Esophagus muscularis mucosa (tissue), 4 donors: ENCODE measurements at places on chromosomes 4 and X. TPM values are rescaled to one million over a fixed set of nuclear protein-coding genes. Genes with fewer than 3 reads are reported as not detected.

The KLB gene
- not detected for total RNA-seq

The CSAG2 gene
- total RNA-seq: not detected

The PCDH7 gene
- total RNA-seq: 221 TPM

The NAP1L3 gene
- total RNA-seq: 2.1 TPM

The SORBS2 gene
- 1,626 TPM for total RNA-seq

The ANXA3 gene
- total RNA-seq: 179 TPM

The TBL1X gene
- total RNA-seq: 43.7 TPM

The ACE2 gene
- total RNA-seq: 5.2 TPM

The S100G gene
- total RNA-seq: not detected

The SETD7 gene
- total RNA-seq: 54.4 TPM

The KCTD8 gene
- 2.4 TPM for total RNA-seq

The P2RY10 gene
- total RNA-seq: not detected

The FGFR3 gene
- total RNA-seq: 1.2 TPM

The ERCC6L gene
- not detected for total RNA-seq

The CLIC2 gene
- 12.3 TPM for total RNA-seq

The CCDC110 gene
- 2.9 TPM for total RNA-seq

The TSC22D3 gene
- 532 TPM for total RNA-seq

The PPARGC1A gene
- total RNA-seq: 22.8 TPM

The SLC34A2 gene
- total RNA-seq: 0.63 TPM

The H2BW2 gene
- not detected for total RNA-seq

The DKK2 gene
- total RNA-seq: 1.8 TPM

The ALB gene
- total RNA-seq: not detected

The HSFX1 gene
- 1.2 TPM for total RNA-seq

The SPANXN3 gene
- total RNA-seq: not detected

The BTC gene
- 83.0 TPM for total RNA-seq

The MAP7D2 gene
- 0.42 TPM for total RNA-seq

The F8A3 gene
- total RNA-seq: 9.4 TPM

The USP46 gene
- total RNA-seq: 6.6 TPM

The CDKL2 gene
- total RNA-seq: 3.0 TPM

The SLC25A6 gene
- total RNA-seq: 266 TPM
